SW 1271 (cell line): ENCODE measurements at places on chromosomes 6 and 20.

- no peak for DNase-seq
Observed at GRCh38 chr20:34871966-34872621, 562 bp downstream of the GGT7 start.

GRCh38 chr6:32255199-32256153 is 31.6 kb upstream of the NOTCH4 start:
- peak; percentile 77 for DNase-seq

DNA sequence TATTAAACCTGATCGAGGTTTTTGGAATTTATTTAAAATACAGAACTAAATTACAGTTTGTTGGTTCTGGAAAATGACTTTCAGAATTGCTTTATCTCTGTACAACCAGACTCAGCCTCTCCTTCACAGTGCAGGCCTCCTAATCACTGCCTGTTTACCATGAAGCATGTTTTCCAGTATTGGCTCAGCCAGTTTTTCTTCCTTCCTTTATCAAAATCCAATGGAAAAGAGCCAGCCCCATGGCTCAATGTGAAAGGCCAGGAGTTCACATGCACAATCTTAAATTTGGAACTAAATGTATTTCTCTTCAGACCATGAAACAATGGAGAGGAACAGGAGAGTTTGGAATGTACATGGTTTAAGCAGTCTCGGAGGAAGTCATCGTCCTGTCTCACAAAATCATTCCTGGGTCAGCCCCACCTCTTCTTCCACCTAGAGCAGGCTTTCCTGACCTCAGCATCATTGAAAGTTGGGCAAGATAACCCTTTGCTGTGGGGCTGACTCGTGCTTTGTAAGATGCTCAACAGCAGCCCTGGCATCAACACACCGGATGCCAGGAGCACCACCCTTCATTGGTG is 680.9 kb upstream of the AGPAT4 start:
- no peak for DNase-seq

- DNase-seq = no peak
Observed at GRCh38 chr6:48733581-48733980, 622.6 kb upstream of the PTCHD4 start.

DNA sequence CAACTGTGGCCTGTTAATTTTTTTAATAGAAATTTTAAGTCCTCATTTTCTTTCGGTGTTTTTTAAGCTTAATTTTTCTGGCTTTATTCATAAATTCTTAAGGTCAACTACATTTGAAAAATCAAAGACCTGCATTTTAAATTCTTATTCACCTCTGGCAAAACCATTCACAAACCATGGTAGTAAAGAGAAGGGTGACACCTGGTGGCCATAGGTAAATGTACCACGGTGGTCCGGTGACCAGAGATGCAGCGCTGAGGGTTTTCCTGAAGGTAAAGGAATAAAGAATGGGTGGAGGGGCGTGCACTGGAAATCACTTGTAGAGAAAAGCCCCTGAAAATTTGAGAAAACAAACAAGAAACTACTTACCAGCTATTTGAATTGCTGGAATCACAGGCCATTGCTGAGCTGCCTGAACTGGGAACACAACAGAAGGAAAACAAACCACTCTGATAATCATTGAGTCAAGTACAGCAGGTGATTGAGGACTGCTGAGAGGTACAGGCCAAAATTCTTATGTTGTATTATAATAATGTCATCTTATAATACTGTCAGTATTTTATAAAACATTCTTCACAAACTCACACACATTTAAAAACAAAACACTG is 10.1 kb downstream of the HFE start:
- DNase-seq = peak; percentile 58

- no peak for DNase-seq
Observed at GRCh38 chr20:59004763-59005522, 2.1 kb downstream of the CTSZ start.

DNA sequence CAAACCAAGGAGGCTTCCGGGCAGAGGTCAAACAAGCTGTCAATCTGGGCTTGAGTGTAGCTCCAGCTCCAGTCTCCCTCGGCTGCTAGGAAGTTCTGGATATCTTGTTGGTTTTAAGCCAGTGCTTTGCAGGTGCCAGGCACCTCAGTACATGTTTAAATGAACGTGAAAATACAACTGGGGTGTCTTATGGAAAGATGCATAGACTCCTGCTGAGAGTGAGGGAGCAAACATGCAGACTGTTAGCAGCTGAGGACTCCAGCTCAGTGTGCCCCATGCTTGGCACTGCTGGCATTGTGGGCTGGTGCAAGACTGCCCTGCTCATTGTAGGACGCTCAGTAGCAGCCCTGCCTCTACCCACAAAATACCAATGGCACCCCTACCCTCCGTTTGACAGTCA is 28.5 kb downstream of the ERMARD start:
- DNase-seq = no peak

GRCh38 chr6:125157280-125157679 is 3.7 kb downstream of the TPD52L1 start:
- DNase-seq = no peak

DNA sequence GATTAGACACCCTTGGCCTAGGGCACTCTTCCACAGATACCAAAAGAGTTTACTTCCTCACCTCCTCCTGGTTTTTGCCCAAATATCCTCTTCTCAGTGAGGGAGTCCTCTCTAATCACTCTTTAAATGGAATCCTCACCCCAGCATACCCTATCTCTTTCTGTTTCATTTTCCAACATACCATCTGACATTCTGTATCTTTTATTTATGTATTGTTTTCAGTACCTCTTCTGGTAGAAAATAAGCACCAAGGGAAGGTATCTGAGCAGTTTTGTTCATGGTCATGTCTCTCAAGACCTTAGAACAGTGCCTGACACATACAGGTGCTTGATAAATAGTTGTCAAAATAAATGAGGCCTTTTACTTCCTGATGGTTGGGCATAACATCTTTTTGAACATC is 55.1 kb downstream of the KIAA0408 start:
- DNase-seq = no peak

GRCh38 chr6:114121913-114122662 is 151.1 kb upstream of the HDAC2 start:
- no peak for DNase-seq

DNA sequence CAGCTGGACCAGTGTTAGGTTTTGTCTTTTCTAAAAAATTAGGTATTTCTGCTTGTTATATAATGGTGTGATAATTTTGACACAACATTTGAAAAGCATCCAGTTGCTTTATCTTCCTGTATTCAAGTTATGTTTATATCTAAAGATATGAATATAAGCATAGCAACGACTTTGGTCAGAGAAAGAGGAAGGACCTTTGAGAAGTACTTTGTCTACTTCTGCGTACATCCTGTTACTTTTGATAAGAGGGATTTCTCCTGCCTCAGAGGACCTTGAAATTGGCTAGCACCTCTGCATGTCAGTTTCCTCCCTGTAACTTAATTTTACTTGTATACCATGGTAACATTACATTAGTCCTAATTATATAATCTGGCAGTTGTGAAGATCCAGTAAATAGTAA is 24.8 kb downstream of the PHF20 start:
- DNase-seq = no peak

- DNase-seq = no peak
Observed at GRCh38 chr20:34883087-34883688, 6.8 kb downstream of the ACSS2 start.

- peak; percentile 16 for DNase-seq
Observed at GRCh38 chr6:136927292-136927691, 5.2 kb downstream of the SLC35D3 start.

GRCh38 chr6:122713138-122713537 is 66.4 kb upstream of the FABP7 start:
- no peak for DNase-seq

GRCh38 chr6:55449225-55449624 is 122.0 kb downstream of the GFRAL start:
- DNase-seq = peak; percentile 4

DNA sequence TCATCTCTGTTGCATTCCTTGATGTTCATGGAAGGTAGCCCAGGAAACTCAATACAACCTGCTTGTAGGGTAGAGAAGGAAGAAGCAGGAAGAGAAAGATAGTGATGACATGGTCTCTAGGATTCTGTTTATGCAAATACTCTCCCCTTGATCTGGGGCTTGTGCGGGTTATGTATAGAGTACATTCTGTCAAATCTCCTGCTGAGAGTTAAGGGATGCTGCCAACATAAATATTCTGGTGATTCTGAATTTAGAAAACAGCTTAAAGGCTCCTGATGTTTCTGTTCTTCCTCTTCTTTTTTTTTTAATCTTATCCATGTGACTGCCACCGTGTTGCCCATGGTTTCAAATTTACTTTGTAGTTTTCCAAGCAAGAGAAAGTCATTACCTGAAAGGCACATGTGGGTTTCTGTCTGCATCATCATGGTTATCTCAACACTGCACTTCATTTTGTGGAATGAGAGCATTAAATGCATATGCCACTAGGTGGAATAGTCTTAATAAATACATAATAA is 150.6 kb downstream of the RPS12 start:
- no peak for DNase-seq

GRCh38 chr6:69059413-69059812 is 424.3 kb downstream of the ADGRB3 start:
- DNase-seq = no peak

GRCh38 chr6:139126255-139126654 is 8.6 kb upstream of the HECA start:
- no peak for DNase-seq

DNA sequence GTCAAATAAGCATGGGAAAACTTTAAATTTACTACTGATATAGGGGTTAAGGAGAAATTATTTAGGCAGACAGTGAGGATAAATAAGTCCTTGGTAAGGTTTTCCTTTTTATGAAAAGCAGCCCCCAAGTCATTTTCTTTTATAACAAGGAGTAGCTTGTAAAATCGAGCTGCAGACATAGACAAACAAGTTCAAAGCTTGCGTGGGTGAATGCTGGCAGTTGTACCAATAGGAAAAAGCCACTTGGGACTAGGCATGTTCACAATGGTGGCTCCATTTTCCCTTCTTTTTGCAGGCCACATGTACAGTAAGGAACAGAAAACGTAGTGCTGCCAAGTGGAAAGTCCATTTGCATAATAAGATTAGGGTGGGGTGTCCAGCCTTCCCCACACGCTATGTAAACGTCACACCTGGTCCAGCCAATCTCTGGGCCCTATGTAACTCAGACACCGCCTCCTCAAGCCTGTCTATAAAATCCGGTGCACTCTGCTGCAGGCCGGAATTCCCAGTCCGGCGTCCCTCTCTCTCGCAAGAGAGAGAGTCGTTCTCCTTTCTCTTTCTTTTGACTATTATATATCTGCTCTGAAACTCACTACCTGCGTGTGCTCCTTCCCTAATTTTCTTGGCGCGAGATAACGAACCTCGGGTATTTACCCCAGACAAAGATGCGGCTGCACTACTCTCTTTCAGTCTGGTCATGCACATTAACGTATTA is 217.1 kb upstream of the MAN1A1 start:
- no peak for DNase-seq

- peak; percentile 12 for DNase-seq
Observed at GRCh38 chr20:52001999-52002666, 189.4 kb downstream of the ZFP64 start.

- no peak for DNase-seq
Observed at GRCh38 chr6:167398214-167399050, 73.5 kb downstream of the TTLL2 start.

- no peak for DNase-seq
Observed at GRCh38 chr6:89385846-89386245, 26.2 kb downstream of the RRAGD start.

GRCh38 chr6:101640131-101640530 is 246.6 kb downstream of the GRIK2 start:
- no peak for DNase-seq

DNA sequence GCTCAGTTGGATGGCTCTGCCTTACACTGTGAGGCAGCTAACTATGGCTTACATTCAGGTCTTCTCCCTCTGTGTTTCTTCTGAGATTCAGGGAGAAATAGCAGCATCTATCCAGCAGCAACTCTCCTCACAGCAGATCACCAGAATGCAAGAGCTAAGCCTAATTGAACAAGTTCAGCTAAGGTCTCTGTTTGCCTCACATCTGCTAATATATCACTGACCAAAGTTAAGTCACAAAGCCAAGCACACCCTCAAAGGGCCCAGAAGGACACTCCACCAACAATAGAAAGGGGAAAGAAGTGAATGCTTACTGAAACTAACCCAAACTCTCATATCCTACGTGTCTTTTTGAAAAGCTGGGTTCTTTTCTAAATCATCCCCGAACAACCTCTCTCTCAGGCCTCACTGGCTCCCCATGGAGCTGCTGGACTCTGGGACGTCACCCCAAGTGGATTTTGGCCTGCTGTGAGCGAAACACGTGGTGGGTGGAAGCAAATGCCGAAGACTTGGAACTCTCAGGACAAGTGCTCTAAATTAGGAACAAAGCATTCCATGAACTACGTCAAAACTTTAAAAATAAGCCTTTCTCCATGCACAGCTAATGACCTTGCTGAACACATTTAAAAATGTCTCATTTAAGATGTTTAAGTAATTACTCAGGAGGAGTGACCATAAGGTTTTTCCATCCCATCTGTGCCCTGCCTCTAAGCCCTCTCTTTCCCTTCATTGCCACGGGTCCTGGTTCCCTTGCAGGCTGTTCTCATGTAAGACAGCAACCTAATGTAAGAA is 167.5 kb upstream of the PLCB4 start:
- DNase-seq = no peak

DNA sequence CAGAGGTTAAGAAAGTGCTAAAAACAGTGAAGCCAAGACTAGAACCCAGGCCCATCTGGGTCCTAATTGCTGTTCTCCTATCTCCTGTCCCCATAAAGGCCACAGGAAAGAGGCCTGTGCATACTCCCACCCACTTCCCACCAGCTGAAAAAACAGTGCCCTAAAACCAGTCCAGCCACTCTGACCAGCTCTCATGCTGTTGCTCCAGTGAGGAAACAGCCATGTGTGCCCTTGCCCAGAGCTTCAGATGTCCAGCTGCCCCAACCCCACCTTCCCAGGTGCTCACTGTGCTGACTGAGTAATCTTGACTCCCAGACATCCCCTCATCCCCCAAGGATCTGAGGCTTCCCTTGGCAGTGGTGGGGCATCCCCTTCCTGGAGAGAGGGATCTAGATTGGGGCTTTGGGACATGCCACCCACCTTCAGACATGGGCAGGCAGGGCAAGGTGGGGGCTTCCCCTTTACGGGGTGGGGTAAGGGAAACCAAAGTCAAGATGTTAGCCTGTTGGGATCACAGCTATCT is 28.7 kb downstream of the KCNK5 start:
- no peak for DNase-seq

GRCh38 chr20:6780433-6781190 is 13.1 kb downstream of the BMP2 start:
- DNase-seq = no peak

GRCh38 chr6:100065348-100065747 is 71.3 kb upstream of the MCHR2 start:
- no peak for DNase-seq

GRCh38 chr6:149190224-149190831 is 127.2 kb upstream of the TAB2 start:
- no peak for DNase-seq

DNA sequence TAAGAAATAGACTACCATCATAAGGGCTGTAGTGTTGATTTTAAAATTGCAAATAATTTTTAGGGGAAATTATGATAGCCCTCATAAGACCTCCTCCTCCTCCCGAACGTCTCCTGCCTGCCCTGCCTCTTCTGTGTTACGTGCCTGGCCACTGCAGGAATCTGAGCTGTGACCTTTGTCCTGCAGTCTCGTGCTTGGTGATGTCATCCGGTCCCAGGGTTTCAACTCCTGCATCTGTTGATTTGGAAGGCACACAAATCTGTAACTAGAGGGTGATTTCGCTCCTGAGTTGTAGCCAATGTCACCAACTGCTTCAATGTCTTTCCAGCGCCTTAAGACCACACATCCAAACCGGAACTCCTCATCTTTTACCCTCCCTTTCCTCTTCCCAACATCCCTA is 163.2 kb downstream of the AIG1 start:
- DNase-seq = no peak
